Stimulated activated CD8-positive, alpha-beta memory T cell treated with anti-CD3 and anti-CD28 coated beads, Interleukin-4, amount 100 ng/mL, for 4 hours (primary cell): ENCODE measurements at places on chromosomes 4 and X.

GRCh38 chr4:184102927-184103326 is 114.7 kb downstream of the ENPP6 start:
- no peak for DNase-seq

GRCh38 chrX:154401045-154401799 is 3.0 kb downstream of the RPL10 start:
- no peak for DNase-seq

DNA sequence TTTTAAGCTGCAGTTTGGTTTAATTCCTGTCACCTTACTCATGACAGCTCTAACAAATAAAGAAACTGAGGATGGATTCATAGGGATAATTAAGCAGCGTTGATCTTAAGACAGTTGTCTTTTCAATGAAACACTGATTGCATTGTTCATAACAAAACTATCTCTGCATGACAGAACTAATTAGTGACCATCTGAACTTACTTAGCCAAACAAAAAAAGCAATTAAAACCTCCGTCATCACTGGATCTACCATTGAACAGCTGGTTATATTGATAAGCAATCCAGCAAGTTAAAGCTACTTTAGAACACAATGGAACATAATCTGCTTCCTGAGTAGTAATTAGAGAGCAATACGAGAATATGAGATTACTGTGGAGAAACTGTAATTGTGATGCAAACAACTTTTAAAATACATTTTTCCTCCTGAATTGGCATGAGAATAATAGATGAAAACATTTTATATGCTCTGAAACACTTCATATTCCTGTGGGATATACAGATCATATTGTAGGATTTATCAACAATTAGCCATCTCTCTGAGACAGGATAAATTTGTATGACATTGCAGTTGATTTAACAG is 2576.8 kb downstream of the PCDH7 start:
- no peak for DNase-seq

DNA sequence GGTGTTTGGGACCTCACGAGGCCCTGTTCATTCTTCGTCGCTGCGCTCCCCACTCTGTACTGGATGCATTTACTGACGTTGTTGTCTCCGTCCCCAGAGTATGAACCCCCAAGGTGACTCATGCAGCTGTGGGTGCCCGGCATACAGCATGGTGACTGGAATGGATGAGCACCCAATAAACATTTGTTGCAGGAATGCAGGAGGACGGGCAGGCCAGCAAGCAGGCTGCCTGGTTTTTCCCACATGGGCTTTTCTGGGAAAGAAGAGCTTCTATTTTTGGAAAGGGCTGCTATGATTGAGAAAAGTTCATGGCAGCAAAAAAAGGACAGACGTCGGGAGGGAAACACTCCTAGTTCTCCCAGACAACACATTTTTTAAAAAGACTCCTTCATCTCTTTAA is 893 bp upstream of the SOD3 start:
- no peak for DNase-seq

DNA sequence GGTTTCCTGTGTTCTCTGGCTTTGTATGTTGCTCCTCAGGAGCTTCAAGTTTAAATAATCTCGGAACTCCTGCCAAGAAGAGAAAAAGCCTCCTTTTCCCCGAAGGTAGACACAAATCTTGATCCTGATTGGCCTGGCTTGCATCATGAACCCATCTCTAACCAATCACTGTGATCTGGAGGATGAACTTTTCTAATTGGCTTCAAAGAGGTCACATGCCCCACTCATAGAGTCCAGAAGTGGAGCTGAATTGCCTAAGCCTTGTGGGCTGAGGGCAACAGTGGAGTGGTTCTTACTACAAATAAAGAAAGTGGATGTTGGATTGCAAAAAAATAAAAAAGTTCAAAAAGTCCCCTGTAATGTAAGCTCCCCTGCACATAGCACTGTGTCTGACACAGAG is 245.9 kb downstream of the MID1IP1 start:
- no peak for DNase-seq

- no peak for DNase-seq
Measured at GRCh38 chr4:1033840-1034551, 22.6 kb downstream of the FGFRL1 start.

GRCh38 chr4:75168548-75168947 is 235.6 kb downstream of the PARM1 start:
- DNase-seq: no peak

DNA sequence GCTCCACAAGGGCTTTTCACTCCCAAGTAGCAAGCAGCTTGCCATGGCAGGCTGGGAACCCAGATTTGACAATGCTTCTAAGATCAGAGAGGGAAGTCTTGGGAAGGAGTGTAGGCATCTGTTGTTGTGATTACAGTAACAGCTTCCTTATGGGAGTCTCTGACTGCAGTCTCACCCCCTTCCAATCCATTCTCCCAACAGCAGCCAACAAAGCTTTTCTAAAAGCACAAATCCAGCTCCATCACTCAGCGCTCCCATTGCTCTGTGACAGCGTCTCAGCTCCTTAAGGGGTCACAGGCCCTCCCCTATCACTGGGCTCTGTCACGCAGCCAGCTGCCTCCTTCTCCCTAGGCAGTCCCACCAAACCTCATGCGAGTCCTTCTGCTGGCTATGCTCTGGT is 7.1 kb downstream of the IGFBP7 start:
- no peak for DNase-seq

DNA sequence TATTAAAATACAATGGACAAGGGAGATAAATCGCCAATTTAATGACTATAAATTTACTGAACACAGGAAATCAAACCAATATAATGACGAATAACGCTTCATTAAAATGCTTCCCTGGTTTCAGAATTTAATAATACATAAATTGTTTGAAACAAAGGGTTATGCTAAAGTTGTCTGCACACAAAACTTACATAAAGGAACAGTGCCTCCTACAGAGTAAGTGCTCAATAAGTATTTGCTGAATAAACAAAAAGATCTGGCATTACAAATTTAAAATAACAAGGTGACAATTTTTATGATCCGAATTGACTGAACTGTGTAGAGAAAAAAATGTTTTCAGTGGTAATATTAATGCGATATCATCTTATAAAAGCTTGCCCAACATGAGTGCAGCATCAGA is 69.6 kb downstream of the NOCT start:
- no peak for DNase-seq

GRCh38 chr4:115165503-115165902 is 52.1 kb upstream of the NDST4 start:
- DNase-seq: no peak

DNA sequence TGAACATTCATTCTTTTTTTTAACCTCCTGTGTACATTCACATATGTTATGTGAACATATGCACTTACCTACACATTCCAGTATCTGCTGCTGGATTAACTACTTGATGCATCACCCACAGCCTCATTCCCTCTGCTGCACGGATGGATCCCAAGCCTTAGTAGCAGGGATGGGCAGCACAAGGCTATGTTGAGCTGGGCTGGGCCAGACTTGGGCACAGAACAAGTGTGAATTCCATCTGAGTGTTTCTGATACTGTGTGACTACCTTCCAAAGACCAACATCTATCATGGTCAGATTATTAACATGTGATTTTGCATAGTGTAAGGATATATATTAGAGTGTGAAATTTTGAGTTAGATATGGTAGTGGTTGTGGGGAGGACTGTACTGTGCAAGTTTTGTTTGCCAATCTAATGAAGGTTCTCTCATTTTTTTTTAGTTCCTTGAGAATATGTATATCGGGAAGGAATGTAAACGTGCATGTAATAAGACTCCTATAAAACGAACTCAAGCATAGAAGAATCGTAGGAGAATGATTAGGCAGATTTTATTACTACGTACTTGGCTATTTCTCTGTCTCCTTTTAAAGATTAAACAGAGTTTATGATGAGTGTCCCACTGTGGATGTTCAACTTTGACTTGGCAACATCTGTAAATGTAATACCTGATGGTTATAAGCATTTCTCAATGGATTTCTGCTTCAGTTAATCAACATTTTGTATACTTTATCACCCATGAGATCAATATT is 23.4 kb upstream of the STBD1 start:
- DNase-seq: no peak

GRCh38 chr4:80495865-80496264 is 160.3 kb downstream of the CFAP299 start:
- no peak for DNase-seq

- DNase-seq: no peak
Measured at GRCh38 chr4:76800902-76801301, 97.0 kb downstream of the SOWAHB start.

- no peak for DNase-seq
Measured at GRCh38 chr4:71243091-71243833, 95.6 kb upstream of the SLC4A4 start.

GRCh38 chr4:24188459-24188858 is 298.6 kb upstream of the PPARGC1A start:
- DNase-seq: no peak

DNA sequence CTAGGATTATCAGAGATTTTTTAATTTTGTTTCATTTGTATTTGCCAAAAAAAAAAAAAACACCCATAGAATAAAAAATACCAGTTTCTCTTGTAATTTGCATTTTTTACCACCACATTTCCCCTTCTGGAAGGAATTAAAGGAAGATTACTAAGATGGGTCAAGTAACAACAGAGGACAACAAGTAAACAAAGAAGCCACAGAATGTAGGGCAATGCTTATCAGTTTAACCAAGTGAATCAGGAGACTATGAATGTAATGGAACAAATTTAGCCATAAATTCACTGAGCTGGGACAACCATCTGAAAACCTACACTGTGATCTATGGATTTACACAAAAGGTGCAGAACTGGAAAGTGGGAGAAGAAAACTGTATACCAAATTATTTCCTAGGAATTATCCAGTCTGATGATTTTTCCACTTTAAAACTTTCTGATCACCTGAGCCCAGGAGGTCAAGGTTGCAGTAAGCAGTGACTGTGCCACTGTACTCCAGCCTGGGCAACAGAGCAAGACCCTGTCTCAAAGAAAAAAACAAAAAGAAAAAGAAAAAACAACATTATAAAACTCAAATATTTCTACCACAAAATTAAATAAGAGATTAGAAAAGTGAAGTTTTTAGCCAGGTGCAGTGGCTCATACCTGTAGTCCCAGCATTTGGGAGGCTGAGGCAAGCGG is 32.4 kb downstream of the LRBA start:
- DNase-seq: no peak

DNA sequence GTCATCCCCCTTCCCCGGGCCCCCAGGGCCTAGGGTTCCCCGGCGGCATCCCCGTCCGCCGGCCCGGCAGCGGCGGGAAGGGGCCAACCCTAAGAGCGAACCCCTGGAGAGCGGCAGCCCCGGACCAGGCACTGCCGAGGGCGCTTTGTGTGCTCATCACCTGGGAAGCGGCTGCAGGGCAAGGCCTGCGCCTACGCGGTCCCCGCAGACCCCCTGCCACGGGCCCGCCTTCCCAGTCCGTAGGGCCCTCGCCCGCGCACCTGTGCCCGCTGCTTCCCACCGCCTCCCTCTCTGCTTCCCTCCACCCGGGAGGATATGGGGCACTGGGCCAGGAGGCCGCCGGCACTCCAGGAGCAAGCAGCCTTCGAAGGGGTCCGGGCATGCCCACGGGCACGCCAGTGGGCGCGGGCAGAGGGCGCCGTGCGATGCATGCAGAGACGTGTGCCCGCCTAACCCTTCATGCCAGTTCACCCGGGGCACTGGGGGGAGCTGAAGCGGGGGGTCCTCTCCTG is 2.6 kb downstream of the FLNA start:
- no peak for DNase-seq

DNA sequence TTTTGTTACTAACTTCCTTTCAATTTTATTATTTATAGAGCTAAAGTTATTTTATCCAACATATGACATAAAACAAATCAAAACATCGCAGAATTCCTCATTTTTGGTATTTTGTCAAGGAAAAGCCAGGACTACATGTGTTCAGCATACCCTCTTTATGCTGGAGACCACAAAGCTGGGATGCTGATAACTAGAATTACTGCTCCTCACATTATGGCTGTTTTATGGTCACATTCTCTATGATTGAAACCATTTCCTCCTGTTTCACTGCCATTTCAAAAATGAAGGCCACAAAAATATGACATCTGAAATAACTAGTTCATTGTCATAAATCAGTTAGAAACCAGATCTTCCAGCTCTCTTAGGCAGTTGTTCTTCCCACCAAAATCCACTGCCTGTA is 41.7 kb downstream of the KLHL34 start:
- DNase-seq: no peak

DNA sequence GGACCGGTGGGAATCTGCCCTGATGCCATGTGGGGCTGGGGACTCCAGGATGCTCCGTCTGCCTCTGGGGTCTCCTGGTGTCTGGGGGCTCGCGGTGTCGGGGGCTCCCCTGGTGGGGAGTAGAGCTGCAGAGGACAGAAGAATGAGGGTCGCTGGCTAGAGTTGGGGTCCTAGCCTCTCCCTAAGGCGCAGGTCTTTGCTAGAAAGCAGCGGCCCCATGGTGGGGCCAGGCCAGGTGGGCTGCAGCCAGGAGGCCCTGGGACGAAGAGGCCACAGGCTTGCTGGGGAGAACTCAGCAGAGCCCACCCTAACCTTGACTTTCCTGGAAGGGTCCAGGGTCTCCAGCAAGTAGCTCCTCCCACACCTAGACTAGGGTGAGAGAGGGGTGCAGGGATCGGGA is 21.4 kb downstream of the FGFRL1 start:
- no peak for DNase-seq

GRCh38 chrX:130082244-130083106 is 27.8 kb downstream of the ELF4 start:
- DNase-seq: peak; percentile 54

DNA sequence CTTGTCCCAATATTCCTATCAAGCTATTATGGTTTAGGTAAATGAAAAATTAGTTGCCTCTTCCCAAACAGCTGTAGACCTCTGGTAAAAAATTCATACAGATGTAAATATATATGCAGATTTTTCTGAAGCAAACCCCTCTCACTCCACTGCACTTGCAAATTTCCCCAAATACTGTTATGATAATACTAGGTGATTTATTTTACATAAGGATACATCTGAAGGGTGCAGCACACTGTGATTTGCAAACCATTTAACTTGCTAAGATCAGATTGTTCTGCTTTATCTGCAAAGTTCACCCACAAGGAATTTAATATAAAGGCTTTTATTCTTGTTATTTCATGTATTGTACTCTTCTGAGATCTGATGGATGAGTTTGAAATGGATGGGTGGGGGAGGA is 177.0 kb downstream of the GPAT3 start:
- DNase-seq: no peak

DNA sequence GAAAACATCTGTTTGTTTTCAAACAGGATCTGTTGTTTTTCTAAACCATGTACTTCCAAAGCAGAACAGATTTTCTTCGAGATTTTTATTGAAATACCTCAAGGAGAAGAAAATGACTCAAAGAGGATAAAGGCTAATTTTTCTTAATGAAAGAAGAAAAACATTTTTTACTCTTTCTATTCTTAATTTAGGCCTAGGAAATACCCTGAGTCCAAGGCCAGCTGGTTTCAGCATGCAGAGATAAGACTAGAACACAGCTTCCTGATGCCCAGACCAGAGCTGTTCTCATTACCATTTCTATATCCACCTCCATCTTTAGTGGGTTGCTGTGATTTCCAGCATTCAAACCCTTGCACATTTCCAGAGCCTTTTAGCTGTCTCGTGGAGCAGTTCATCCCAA is 18.3 kb downstream of the GAB1 start:
- DNase-seq: no peak

DNA sequence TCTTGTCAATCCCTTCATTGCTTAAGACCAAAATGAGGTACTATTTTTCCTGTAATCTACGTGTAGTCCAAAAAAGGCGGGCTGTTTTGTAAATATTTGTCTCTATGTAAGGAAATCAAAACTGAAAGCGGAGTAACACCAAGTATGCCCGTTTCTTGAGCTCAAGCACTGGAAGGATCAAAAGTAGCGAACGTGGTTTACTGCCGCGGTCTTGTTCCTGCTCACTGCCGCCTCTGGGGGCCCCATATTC is 71.5 kb downstream of the AFF1 start:
- no peak for DNase-seq
